ENCODE measurements at places on chromosomes 3 and 15.

GRCh38 chr3:46860017-46860809, 3.0 kb downstream of the MYL3 start:
- no peak for DNase-seq

DNA sequence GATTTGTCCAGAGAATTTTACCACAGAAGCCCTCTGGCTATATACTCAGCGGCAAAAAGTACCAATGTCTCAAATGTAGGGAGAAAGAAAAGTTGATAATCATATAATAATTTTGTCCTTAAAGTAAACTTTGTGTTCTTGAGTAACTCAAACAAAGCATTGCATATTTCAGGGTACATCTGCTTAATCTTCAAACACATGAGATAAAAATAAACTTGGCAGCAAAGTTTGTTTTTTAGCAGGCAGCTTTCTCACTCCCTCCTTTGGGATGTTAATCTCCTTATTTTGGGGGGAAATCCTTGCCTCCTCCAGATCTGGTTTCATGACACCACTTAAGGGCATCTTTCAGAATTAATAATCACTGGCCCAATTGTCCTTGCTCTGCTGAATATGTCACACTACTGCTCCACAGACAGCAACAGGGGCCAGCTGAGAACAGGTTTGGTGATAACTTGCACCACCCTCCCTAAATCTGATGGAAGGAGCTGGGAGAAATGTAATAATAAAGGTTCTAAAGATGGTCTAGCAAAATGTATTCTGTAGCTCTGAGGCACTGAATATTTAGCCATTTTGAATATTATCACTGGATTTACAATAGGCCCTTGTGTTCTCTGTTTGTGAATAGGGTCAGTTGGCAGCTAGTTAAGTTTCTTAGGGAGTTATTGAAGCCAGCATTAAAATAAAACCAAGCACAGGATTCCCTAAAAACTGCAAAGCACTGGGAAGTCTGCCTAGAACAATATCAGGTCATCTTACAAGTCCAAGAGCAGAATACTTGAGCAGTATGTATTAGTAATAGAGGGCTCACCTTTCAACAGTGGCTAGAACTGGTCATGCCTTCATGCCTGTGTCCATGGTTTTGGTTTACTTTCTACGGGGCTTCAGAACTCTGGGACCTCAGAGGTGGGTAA, 79.2 kb downstream of the EFL1 start:
- DNase-seq, result peak; percentile 82

- DNase-seq, result peak; percentile 72
Observed at GRCh38 chr3:172065527-172065926, 26.1 kb downstream of the FNDC3B start.

DNA sequence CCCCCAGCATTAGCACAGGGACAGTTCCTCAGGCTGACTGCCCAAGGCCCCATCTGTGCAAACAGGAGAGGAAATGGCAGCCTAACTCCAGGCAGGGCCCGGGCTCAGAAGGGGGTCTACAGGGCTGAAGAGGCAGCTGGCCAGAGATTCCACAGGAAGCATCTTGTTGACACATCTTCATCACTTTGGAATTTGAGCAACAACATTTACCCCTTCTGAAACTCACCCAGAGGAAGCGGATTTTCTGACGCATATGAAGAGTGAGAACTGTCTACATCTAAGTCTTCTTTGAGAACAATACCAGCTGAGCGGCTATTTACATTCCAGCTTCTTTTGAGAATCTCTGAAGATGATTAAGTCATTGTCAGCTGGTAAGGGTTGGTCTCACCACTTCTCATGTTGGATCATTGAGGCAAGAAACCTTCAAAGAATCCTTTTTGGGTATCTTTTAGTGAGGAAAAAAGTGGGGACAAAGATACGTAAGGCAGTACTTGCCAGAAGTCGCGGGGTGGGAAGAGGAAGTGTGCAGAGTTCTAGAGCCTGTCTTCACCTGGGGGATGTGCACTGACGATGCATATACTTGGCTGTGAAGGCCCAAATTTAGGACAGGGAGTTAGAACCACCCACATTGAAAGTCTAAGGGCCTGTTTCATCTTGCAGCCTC, 25.4 kb upstream of the SRP14 start:
- DNase-seq, result peak; percentile 97

DNA sequence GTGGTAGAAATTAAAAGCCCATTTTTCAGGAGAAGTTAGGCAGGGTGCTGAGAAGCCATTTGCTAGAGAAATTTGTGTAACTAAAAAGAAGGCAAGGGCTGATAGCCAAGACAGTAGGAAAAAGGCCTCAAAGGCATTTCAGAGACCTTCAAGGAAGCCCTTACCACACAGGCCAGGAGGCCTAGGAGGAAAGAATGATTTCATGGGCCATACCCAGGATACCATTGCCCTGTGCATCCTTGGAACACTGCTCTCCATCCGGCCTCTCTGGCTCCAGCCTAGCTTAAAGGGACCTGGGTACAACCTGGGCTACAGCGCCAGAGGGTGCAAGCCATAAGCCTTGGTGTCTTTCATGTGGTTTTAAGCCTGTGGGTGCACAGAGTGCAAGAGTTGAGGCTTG, 193.6 kb upstream of the GRM7 start:
- DNase-seq, result no peak

- DNase-seq, result no peak
Observed at GRCh38 chr3:127753338-127753737, 69.0 kb downstream of the MGLL start.

GRCh38 chr15:74320352-74321247, 46.8 kb downstream of the CYP11A1 start:
- DNase-seq, result peak; percentile 61

- DNase-seq, result no peak
Observed at GRCh38 chr3:192039593-192039992, 578.6 kb downstream of the PYDC2 start.

DNA sequence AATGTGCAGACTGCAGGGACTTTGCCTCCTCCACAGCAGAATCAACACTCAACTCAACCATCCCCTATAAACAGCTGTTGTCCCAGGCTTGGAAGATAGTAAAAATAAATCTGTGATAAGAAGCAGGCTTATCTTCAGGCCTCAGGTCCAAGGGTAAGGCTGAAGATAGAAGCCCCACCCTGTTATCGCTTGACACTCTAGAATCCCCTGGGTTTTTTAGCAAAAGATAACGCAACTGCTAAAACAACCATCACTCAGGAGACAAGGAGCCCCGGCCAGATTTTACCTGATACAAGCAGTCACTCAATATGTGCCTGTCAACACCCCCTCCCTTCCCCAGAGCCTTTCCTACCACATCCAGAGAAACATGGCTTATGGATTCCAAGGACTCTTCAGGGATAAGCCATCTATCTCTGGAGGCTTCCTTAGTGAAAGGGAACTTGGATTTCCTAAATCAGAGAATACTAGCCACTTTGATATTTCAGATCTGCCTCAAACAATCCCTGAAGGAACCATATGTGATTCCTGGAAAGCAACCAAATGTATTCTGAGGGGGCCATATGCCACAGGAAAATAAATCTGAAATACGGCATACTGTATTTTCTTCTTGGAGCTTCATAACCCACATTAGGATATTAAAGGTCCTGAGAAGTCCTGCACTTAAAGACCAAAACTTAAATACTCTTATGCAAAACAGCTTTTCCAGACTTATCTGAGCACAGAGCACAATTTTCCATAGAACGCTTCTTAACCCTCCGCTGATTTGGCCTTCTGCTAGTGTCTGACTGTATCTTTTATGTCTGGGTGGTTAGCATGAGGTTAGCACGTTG, 60.4 kb downstream of the LYZL4 start:
- no peak for DNase-seq

DNA sequence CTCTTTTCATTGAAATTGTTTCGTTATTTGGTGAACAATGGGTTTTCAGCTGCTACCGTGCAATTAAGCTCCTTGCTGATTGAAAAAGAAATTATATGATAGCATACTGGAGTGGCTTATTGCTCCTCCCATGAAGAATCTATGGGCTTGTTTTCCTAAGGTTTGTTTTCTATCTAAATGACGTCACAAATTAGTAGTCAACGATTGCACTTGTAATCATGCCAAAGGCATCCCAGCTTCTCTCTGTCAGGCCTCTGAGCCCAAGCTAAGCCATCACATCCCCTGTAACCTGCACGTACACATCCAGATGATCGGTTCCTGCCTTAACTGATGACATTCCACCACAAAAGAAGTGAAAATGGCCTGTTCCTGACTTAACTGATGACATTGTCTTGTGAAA, 388.0 kb upstream of the LMCD1 start:
- DNase-seq, result no peak

DNA sequence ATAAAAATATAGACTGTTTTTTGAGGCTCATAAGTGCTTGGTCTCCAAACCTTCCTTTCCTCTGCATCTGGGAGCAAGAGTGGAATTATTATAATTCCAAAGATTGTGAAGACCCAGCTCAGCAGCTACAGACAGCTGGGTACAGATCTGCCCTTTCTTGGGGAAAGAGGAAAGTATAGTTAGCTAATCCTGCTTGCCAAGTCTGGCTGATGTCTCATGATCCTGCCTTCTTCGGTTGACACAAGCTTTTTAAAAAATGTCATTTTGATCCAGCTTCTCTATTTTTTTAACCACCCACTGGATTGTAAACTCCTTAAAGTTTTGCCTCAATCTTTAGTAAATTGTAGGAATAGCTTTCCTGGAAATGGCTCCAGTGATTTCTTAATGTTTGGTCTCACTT, 181.1 kb downstream of the LRTM1 start:
- DNase-seq, result peak; percentile 58

GRCh38 chr3:193996221-193996620, 139.7 kb upstream of the HES1 start:
- no peak for DNase-seq

DNA sequence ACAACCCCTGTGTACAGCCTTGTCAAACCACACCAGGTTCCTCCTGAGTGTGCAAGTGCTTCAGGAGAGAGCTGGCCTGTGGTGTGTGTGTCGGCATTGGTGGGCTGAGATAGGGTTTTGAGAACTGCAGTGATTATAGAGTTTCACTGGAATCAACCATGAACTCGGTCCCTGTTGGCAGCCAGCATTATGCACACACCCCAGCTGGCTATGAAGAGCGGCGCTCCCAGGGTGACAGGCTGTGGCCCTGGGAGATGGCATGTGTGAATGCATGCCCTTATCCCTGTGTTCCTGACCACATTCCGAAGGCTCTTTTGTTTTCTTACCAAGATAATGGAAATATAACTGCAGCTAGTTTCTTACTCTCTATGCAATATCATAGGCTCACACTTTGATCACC, 101.8 kb downstream of the SNRK start:
- DNase-seq, result no peak

GRCh38 chr15:31799715-31800321, 230.5 kb upstream of the CHRNA7 start:
- no peak for DNase-seq

- DNase-seq, result peak; percentile 37
Observed at GRCh38 chr3:53776494-53777101, 69.6 kb downstream of the CHDH start.

DNA sequence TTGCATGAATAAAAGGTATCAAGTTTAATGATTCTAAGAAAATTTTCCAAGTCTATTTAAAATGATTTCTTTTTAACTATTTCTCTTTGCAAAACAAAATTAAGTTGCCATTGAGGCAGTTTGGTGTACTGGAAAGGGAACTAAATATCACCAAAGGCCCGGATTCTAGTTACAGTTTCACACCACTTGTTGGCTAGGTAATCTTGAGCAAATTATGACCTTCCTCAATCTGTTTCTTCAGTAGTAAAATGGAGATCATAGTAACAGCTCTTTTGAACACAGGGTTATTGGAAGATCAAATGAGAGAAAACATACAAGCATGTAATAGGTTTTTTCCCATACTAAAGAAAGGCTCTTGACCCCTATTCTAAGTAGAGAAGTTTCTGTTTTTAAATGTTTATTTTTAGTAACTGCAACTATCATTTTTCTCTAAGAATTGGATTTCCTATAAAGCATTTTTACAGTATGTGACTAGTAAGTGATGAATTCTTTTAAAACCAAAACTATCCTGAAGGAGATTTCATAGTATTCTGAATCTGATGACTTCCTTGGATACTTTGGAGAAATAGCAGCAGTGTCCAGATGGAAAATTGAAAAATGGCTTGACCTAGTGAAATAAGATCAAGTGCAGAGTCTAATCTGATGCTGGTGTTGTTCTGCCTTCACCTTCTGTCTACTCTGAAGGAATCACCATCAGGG, 15.7 kb downstream of the SCAANT1 start:
- DNase-seq, result peak; percentile 45

DNA sequence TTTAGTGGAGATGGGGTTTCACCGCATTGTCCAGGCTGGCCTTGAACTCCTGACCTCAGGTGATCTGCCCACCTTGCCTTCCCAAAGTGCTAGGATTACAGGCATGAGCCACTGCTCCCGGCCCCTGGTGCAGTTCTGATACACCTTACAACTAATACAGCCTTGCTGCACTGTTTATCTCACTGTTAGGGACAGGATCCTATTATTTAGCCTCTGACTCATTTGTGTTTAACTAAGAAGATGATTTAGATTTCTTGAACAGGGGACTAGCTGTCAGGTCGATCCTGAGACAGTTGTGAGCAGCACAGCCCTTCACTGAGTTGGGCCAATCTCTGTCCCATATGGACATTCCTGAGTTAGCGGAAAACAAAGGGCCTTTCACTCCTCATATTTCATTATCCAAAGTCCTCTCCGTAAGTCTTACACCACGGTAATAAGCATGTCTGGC, 19.2 kb downstream of the GYG1 start:
- no peak for DNase-seq

DNA sequence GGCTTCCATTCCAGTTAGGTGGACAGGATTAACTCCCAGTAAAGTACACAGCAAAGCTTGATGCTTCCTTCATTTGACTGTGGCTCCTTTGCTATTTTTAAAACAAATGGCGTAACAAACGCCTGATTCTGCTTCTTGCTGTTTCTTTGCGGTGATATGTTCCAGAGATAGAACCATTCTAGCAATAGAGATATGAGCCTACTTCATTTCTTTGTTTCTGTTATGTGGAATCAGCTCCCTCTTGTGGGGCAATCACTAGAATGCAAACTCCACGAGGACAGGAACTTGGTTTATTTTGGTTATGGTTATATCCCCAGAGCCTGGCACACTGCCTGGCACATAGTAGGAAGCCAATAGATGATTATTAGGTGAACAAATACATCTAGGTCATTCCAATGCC, 122.6 kb upstream of the SLC6A11 start:
- DNase-seq, result no peak

- DNase-seq, result peak; percentile 72
Observed at GRCh38 chr3:152466784-152467183, 198.1 kb downstream of the MBNL1 start.

DNA sequence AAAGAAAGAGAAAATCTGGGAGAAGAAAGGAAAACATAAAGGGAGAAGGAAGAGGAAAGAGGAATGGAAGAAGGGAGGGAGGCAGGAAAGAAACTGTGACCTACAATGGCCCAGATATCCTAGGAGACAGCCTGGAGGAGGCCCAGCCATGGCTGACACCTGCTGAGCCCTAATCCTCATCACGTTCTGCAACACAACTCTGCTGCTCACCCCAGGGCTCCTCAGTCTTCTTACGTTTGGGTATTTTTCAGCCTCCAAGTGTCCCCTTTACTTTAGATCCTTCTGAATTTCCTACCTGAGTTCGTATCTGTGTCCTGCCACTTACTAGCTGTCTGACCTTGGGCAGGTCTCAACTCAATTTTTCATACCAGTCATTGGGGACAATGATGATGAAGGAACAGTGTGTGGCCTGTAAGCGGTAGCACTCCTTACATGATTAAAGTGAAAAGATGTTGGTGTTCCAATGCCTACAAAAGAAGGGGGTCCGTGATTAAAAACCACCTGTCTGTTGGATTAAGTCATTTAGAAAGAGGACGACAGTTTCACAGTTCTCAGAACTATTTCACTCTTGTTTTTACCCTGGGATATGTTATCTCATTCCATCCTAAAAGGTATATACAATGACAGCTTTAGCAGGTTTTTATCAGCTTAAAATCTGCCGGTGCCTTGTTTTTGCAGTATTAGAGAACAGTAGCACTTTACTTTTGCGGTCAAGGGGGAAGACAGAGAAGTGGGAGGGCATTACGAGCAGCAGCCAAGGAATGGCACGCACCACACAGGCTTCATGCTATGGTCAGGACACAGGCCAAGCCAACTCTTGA, 47.4 kb downstream of the CCR4 start:
- DNase-seq, result no peak
